ENCODE measurements at places on chromosomes 4 and X.

- no peak for DNase-seq
These were observed 89.5 kb downstream of the BMP3 start for GRCh38 chr4:81120055-81120454.

DNA sequence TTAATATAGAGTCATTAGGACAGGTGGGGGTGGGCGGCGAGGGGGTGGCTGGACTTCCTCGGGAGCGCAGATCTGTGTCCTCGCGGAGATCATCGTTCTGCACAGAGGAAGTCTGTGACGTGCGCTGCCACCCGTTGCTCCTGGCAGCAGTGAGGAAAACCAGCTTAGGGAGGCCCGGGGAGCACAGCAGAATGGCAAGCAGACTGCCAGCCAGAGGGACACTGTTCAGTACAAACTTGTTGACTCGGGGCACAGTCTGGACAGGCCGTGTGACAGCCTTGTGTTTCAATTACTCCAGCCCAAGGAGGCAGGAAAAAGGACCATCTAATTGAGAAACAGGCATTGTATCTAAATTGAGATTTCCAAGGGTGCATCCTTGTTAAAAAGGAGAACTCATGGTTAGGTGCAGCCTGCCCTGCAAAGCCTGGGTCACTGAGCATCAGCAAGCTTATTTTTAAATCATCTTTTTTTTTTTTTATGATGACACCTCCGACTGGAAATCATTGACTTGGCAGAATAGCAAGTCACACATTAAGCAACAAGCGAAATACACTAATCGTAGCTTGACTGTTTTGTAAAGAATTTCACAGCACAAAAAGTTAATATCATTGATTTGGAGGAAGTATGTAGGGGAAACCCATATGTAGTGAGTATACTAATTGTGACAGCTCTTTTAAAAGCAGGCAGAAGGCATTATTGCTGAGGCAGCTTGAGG is 512.0 kb upstream of the FAT1 start:
- no peak for DNase-seq

GRCh38 chr4:83546786-83547185 is 10.9 kb downstream of the GPAT3 start:
- no peak for DNase-seq

DNA sequence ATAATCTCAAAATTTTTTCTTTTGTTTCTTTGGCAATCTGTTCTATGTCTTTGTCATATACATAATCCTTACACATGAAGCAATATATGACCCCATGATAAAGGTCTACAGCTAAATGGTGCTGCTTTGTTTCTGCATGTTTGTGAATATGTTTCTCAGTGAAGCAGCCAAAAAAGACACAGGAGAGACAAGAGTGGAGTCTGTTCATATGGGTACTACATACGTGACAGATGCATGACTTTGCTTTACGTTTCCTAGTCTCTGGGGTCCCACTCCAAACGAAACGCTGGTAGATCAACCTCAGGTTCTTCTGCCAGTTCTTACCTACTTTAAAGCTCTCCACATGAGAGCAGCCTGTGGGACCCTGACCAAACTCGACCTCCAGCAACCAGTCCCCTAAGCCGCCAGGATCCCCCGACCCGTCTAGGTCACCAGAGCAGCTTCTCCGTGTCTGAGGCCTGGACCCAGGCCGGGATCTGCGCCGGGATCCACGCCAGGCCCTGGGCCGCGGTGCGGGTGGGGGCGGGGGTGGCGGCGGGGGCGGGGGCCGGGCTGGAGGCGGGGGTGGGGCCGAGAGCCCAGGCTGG is 1.5 kb downstream of the USP51 start:
- DNase-seq: no peak

- DNase-seq: no peak
These were observed 309.4 kb downstream of the PPP3CA start for GRCh38 chr4:101037938-101038413.

- peak; percentile 3 for DNase-seq
These were observed 43.1 kb upstream of the PPARGC1A start for GRCh38 chr4:23932901-23933308.

DNA sequence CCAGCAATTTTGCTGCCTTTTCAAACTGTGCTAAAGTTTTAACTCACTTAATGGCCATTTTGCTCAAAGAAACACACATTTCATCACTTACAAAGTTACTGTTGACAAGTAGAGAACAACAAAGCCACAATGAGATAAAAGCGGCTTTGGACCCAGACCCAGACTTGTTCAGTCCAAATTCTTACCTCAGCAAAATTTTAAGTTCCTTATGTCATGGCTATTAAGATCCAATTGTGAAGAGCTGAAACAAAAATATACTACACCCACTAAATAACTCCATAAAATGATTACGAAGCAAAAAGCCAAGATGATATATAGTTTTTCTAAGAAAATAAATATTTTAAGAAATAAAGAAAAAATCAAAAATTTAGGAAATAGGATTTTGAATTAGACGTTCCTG is 137.0 kb upstream of the INPP4B start:
- DNase-seq: no peak

- DNase-seq: no peak
These were observed 253.7 kb upstream of the DDX53 start for GRCh38 chrX:22746081-22746480.

DNA sequence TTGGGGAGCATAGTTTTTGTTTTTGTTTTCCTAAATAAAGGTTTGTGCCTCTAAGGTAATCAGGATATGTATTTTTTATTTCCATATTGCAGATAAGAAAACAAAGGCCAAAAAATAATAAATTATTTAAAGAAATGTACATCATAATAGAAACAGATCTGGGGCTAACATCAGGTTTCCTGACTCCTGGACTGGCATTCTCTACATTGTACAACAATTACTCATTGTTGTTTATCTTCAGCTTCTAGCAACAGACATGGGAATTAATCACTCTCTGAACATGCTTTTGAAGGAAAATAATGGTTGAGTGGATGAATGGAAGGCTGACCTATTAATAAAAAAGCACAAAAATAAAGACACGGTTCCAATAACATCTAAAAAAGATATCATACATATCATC is 146.2 kb downstream of the KCNIP4 start:
- no peak for DNase-seq

GRCh38 chrX:24253469-24253868 is 60.4 kb downstream of the SUPT20HL2 start:
- no peak for DNase-seq

- no peak for DNase-seq
These were observed 43.8 kb upstream of the LAS1L start for GRCh38 chrX:65578346-65578745.

DNA sequence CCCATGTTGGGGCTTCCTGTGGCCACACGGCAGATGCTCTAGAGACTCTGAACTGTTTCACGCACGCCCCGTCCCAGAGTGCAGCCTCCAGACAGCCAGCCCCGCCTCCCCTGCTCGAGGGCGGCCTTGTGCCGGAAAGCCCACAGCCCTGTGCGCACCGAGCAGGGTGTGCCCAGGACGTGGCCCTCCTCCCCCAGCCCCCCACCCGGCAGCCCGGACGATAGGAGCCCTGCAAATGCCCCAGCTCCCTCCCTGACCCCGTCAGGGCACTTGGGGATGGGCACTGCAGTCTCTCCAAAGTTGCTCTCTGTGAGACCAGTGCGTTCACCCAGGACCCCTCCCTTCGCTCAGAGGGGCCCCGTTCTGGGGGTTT is 37.3 kb downstream of the ADRA2C start:
- DNase-seq: no peak

GRCh38 chrX:15906041-15906943 is 51.7 kb upstream of the AP1S2 start:
- DNase-seq: no peak

- no peak for DNase-seq
These were observed 64.6 kb downstream of the ANAPC4 start for GRCh38 chr4:25441519-25442117.

- no peak for DNase-seq
These were observed 13.4 kb downstream of the TBC1D9 start for GRCh38 chr4:140742838-140743193.

DNA sequence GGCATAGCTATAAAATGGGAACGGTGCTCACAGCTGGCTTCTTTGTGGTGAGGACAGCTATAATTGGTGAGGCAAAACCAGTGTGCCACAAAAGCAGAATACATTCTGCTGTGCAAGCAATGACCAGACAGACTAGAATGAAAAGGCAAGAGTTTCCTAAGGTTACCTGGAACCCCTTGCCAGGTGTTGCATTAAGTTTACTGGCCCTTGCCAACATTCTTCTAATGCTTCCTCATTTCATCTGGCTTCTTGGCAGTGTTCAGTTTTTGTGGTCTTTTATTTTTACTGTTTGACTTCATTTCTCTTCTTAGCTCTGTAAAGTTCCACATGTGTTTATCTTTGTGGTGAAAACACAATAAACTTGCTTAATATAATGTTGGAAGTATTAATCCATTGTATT is 131.4 kb downstream of the PTTG2 start:
- DNase-seq: no peak

- DNase-seq: no peak
These were observed 297.0 kb upstream of the PUDP start for GRCh38 chrX:7444967-7445366.

DNA sequence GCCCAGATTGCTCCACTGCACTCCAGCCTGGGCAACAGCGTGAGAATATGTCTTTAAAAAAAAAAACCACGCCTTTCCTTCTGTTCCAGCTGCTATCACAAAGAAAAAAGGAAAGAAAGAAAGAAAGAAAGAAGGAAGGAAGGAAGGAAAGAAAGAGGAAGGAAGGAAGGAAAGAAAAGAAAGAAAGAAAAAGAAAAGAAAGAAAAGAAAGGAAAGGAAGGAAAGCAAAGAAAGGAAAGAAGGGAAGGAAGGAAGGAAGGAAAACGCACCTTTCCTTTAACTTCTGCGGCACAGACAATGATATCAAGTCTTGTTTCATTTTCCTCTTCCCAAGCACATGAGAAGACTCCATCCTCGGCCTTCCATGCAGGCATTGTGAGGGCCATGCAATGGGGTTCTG is 107.4 kb upstream of the NOCT start:
- no peak for DNase-seq

- no peak for DNase-seq
These were observed 8.8 kb upstream of the TMSB4X start for GRCh38 chrX:12966151-12966550.

DNA sequence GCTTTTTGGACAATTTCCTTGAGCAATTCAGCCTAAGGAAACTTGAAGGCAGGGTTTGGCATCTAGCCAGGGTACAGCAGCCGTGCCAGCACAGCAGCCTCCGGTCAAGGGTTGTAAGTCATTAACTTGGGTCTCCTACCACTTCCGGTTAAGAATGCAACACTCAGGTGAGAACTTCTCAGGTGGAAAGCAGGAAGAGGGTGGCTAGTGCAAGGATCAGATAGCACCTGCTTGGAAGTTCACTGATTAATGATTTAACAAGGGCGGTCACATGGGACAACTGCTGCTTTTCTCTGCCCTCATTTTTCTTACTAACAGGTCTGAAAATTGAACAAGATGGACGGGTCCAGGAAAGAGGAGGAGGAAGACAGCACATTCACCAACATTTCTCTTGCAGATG is 30.1 kb upstream of the SCOC start:
- no peak for DNase-seq

- DNase-seq: no peak
These were observed 45.7 kb downstream of the PRPS1 start for GRCh38 chrX:107673933-107674479.

GRCh38 chr4:77147079-77147782 is 9.8 kb upstream of the CCNG2 start:
- no peak for DNase-seq

GRCh38 chr4:3873408-3874027 is 107.3 kb downstream of the ADRA2C start:
- no peak for DNase-seq

DNA sequence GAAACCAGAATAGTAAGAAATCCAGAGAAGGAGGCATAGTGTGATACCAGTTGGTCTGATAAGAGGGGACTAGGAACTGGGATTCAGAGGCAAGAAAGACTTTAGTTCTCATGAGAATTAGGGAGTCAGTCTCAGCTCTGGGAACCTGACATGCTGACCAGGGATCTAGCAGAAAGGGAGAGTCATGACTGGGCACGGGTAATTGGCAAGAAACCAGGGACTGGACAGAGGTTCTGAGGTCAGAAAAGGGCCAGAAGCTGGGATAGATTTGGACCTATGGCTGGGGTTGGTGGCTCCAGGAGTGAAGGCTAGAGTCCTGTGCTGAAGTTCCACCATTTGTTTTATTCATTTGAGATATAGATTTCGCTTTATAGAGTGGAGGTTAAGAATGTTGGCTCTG is 110.2 kb upstream of the C1GALT1C1 start:
- DNase-seq: no peak

- no peak for DNase-seq
These were observed 200.2 kb downstream of the CLCN4 start for GRCh38 chrX:10356979-10357378.

GRCh38 chr4:1899149-1900086 is 28.2 kb downstream of the NSD2 start:
- peak; percentile 23 for DNase-seq

DNA sequence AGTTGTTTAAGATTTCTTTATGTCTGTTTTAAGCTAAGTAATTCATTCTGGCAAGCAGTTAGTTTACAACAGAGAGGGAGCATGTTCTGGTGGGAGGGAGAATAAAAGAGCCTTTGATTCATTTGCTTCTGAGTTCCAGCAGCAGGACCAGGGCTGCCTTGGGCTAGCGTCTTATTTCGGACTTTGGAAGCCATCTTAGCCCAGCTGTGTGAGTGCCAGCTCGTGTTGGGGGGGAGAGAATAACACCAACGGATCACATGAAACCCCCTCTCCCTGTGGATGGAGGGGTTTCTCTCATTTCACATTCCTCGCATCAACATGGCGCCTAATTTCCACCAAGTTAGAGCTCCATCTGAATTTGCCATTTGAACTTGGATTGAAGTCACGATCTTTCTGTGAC is 7.4 kb downstream of the GAB1 start:
- DNase-seq: no peak

DNA sequence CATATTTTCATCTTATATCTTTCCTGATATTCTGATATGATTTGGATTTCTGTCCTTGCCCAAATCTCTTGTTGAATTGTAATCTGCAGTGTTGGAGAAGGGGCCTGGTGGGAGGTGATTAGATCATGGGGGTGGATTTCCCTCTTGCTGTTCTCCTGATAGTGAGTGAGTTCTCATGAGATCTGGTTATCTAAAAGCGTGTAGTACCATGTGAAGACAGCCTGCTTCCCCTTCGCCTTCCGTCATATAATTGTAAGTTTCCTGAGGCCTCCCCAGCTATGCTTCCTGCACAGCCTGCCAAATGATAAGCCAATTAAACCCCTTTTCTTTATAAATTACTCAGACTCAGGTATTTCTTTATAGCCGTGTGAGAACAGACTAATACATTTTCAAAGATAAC is 77.2 kb downstream of the ANKRD50 start:
- no peak for DNase-seq

- no peak for DNase-seq
These were observed 34.8 kb upstream of the MAP9 start for GRCh38 chr4:155411546-155411945.

DNA sequence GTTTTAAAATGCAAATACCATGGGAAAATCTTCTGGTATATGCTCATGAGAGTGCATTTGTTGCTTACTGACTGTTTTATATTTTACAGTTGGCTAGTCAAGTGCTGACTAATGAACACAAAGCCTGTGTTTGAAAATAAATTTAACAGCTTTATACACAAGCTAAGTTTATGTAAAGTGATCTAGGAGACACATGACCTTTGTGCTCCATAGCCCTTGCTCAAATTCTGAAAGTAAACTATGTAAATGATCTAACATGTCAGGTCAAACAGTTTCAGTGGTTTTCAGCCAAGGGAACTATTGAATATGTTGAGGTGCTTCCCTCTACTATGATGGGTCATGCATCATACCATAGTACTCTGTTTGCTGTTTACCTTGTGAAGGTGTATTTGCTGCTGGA is 36.7 kb downstream of the DIAPH2 start:
- DNase-seq: no peak

GRCh38 chrX:151370906-151371305 is 26.1 kb upstream of the VMA21 start:
- no peak for DNase-seq
